T-helper 2 cell (primary cell): ENCODE measurements at places on chromosomes 3 and 15.

GRCh38 chr3:179234199-179234598, 16.7 kb downstream of the KCNMB3 start:
- DNase-seq, result no peak

- DNase-seq, result no peak
These were observed 181.6 kb downstream of the CFAP20DC start for GRCh38 chr3:58868097-58868779.

GRCh38 chr3:187400756-187401155, 32.6 kb downstream of the RTP4 start:
- DNase-seq, result no peak

DNA sequence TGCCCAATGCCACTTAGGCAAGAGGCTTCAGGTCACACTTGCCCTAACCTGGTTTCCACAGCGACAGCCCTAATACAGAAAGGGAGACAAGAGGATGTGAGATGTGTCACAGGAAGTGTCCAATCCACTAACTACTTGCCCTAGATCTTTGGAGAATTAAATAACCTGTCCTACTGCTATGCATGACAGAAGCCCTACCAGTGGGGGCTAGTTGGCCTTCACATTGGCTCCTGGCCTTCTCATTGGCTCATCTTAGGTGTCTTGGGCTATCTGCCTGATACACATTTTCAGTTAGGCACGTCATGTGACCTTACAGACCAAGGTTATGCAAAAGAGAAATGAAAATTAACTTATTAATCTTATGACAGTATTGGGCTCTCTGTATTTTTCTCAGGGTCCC, 449.9 kb downstream of the FHIT start:
- DNase-seq, result no peak

- DNase-seq, result no peak
These were observed 29.2 kb downstream of the GJD2 start for GRCh38 chr15:34725556-34725955.

- DNase-seq, result no peak
These were observed 63.4 kb upstream of the LEKR1 start for GRCh38 chr3:156762631-156763185.

DNA sequence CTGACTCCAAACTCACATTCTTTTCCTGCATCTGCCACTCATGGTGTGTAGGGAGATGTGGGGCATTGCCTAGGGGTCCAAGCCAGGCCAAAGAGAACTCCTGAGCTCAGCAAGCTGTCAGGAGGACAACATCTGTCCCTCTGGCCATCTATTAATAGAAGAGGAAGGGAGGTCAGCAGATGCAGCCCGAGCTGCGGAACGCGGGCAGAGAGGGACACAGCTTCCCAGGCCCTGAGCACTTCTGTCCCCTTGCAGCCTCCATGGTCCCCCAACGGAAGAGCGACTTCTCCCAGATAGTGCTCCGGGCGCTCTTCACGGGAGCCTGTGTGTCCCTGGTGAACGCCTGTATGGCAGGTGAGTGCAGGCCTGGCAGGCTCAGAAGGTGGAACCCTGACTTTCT, 37.3 kb upstream of the PDE8A start:
- no peak for DNase-seq

DNA sequence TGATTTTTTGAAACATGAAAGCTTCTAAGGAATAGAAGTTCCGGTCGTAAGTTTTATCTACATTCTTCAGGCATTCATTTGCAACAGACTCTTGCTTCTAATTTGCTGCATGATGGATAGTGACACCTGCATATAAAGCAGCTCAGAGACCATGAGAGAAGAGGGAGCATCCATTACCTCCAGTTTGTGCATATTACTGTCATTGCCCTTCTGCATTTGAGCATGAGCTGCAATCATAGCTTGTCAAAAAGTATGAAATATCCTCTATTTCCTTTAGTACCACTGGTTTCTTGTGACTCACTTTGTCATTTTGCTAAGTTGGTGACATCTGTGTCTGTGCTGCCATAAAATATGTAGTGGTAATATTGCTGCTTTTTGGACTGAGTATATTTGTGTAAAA, 160.1 kb upstream of the STAC start:
- DNase-seq, result no peak

DNA sequence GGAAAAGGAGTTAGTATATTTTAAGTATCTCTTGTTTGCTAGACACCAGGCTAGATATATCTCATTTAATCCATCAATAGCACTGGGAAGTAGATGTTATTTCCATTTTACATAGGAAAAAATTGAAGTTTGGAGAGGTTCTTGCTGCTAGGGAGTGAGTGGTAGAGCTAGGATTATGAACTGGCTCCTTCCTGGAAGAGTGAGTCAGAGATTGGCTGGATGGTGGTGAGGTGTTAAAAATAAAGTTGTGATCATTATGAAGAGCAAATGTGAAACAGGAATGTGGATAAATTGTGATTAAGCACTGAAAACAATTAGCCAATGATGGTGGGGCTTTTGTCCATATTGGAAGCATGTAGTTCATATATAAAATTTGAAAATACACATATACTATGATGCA, 234.2 kb downstream of the WNT5A start:
- DNase-seq, result no peak

- no peak for DNase-seq
These were observed 406.9 kb downstream of the CNTN6 start for GRCh38 chr3:1499694-1500093.

DNA sequence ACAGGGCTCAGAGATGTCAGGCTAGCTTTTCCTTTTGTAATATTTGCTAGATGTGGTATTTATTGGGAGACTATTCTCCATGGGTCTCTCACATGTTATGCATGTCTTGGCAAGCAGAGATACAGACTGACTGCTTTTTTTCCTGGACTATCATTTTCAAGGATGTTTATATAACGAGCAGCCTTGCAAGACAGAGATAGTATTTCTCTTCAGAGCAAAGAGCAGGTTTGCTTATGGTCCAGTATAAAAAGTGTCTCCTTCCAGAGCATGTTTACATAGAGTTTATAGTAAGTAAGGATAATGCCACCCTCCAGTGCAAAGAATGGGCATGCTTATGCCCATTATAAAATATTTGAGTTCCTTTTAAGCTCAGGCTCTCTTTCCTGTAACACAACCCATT, 24.6 kb downstream of the GTF2E1 start:
- DNase-seq, result no peak

GRCh38 chr3:137163241-137163871, 205.6 kb downstream of the IL20RB start:
- DNase-seq, result no peak

GRCh38 chr3:13626915-13627460, 78.1 kb downstream of the FBLN2 start:
- no peak for DNase-seq

DNA sequence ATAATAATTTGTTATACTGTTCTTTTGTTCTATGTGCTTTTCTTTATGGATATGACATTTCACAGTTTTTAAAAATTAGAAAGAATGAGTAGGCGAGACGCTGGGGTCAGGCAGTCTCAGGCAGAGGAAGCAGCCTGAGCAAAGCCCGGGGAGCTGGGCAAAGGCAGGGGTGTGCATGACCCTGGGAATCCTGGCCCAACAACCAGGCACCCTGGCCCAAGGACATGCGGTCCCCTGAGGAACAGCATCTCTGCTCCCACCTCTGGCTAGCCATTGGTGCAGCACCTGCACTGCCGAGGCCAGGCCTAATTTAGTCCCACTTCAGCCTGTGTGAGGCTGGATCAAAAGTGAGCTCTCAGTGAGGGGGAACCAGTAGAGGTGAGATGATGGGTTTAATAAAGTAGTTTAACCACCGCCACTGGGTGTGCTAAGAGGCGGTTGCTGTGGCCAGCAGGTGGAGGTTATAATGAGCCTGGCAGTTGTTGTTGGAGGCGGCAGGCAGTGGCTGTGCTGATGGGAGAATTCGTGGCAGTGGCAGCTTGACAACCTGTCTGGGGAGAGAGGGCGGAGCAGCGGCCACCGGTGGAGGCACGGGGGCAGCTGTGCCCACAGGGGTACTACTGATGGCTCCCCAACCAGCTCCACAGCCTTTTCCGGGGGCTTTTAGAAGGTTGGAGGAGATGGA, 41.5 kb downstream of the PRKCD start:
- no peak for DNase-seq

GRCh38 chr3:70571696-70572095, 259.3 kb upstream of the MDFIC2 start:
- no peak for DNase-seq
